Stimulated activated CD4-positive, alpha-beta T cell treated with anti-CD3 and anti-CD28 coated beads, Interleukin-1b, Interleukin-23, amount 100 ng/mL, for 1 hour (primary cell): ENCODE measurements at places on chromosomes 1 and 21.

DNA sequence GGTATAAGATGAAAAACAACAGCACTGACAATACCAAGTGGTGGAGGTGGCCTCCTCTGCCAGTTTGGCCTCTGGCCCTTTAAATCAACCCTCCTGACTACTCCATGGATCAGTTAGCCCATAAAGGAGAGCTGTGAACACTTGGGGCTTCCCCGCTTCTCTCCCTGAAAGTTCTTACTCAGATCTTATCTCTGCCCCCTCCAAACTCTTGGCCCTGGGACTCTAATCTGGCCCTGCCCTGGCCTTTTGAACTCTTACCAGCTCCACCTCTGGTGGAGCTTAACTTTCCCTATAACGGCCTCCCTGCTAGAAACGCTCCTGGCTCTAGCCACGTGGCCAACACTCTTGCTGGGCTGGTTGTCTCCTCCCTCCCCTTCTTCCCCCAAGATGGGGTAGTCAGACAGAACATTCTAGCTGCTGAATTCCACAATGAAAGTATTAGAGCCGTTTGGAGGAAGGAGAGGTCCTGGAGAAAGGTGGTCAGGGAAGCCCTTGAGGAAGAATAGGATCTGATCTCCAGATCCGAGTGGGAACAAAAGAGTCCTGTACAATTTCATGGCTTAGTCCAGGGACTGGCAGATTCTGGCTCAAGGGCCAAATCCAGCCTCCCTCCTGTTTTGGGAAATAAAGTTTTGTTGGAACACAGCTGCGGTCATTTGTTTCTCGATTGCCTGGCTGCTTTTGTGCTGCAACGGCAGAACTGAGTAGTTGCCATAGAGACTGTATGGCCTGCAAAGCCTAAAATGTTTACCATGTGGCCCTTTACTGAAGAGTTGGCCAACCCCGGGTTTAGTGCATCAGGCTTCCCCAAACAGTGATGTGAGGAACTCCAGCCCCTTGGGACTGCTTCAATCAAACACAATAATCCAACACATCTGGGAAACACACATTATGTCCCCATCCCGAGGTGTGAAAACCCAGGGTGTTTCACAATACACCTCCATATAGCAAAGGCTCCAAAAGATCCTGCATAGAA lies 9.5 kb upstream of the PIGR start:
- no peak for DNase-seq

- no peak for DNase-seq
Measured at GRCh38 chr1:7743346-7743745, 27.8 kb upstream of the VAMP3 start.

GRCh38 chr1:114215436-114215835 lies 61.8 kb upstream of the SYT6 start:
- DNase-seq = no peak

- no peak for DNase-seq
Measured at GRCh38 chr1:15139654-15140350, 13.7 kb upstream of the TMEM51 start.

DNA sequence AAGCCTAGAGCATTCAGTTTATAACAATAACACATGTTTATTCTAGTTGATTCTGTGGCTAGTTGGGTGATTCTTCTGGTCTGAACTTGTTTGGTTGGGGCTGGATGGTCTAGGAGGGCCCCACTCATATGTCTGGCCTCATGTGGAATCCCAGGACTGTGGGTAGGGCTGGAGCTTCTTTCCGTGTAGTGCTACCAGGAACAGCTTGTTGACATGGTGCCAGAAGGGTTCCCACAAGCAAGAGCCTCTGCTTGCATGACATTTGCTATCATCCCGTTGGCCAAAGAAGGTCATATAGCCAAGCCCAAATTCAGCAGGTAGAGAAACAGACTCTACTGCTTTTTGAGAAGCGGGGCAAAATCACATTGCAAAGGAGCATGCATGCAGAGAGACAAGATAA lies 67.6 kb upstream of the PPP2R5A start:
- DNase-seq = no peak

DNA sequence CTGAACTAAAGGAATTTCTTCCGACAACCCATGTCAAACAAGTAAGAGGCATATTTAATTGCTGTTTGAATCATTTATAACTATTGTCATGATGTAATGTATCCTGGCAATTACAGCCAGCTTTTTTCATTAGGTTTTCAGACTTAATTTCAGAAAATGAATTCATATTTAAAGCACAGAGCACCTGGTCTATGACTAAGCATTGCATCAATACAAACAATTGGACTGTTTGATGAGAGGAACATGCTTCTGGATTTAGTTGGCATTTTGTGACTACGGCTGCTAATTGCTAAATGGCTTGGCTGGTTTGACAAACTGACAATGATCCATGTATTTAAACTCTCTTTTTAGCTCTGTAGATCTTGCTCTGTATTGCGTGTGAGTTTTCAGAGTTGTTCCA lies 853.4 kb downstream of the NCAM2 start:
- no peak for DNase-seq
